Heart right ventricle (tissue), 16 donors: ENCODE measurements at places on chromosomes 5 and 9. TPM values are rescaled to one million over a fixed set of nuclear protein-coding genes. Genes with fewer than 3 reads are reported as not detected.

The EPB41L4A gene
- 16.3 TPM for total RNA-seq

DNA sequence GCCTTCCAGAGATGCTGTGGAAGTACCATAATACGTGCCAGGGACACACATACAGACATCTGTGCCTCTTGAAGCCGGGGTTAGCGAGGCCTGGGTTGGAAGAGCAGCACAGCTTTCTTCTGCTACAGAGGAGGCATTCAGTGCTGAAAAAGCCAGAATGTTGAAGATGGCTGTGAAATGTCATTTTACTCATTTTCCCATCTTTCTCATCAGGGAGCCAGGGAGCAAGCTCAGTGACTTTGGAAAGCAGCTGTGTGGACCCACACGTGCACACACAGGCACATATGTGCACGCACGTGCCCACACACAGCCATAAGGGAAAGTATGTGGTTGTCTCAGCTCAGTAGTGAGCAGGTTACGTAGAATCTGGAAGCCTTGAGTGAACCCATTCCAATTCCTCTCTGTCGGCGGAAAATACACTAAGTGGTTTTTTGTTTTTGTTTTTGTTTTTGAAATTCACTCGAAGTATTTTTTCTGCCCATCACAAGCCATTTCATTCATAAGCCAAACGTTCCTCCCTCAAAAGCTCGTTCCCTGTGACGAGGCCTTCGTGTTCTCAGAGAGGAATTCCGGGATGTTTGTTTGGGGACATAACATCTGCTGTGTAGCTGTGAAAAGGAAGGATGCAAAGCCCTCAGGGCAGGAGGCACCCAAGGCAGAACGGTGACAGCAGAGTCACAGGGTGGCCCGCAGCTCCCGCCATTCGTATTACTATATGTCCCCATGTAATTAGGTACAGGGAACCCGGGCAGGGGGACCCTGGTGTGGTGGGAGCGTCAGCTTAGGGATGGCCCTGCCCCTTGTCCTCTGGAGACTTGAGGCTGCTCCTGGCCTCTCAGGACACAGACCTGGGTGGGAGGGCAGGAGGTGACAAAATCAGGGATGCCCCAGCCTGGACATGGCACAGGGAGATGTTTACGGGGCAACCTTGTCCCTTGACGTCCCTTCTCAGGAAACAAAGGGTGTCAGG is 29.0 kb upstream of the ANKRD33B start:
- no peak for DNase-seq

DNA sequence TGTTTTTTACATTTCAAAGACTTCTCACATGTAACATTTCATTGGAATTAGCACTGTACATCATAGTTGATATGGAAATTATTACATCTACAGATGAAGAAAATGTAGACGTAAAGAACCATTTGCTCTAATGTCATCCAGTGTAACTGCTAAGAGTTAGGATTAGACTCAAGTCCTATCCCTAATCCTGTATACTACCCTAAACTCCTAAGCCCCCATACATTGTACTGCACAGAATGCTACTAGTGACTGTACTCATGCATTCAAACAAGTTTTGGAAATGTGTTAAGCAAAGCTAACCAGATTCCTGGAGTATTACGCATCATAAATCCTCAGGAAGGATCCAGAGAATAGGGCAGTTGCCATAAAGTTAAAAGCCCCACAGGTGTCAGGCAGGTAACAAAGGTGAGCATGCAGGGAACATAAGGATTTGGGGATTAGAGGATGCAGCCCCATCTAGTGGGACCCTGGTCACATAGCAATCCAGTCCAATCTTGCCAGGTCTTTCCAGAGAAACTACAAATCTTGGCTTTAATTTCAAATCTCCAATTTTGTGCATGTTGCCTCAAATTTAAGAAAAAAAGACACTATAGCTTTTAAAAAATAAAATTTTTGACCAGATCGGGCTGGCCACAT is 32.0 kb downstream of the HAVCR1 start:
- DNase-seq = no peak

- no peak for DNase-seq
Observed at GRCh38 chr9:111630182-111630963, 761 bp upstream of the DNAJC25 start.

DNA sequence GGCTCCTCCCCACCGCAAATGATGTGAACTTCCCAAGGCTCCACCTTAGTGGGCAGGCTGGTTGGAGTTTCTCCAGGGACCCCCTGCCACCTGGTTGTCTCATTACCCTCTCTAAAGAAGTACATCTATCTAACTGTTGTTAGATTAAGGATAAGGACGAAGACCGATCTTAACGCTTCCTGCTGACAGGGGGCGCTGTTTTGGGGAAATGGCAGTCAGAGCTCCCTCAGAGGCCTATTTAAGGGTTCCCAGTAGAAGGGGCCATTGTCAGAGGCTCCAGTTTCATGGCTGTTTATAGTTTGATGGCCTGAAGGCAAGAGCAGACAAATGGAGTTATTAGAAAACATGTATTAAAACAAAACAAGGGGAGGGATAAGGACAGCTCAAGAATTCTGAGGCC is 100.1 kb downstream of the SPEF2 start:
- no peak for DNase-seq
